Activated gamma-delta T cell treated with Interleukin-2 at 50 U/mL for 16 hours (primary cell): ENCODE measurements at places on chromosomes 1 and 21.
A peak's percentile ranks its signal among the peaks of the same experiment; 100 is the strongest.

- no peak for DNase-seq
Measured at GRCh38 chr1:56526571-56527174, 52.7 kb downstream of the PLPP3 start.

DNA sequence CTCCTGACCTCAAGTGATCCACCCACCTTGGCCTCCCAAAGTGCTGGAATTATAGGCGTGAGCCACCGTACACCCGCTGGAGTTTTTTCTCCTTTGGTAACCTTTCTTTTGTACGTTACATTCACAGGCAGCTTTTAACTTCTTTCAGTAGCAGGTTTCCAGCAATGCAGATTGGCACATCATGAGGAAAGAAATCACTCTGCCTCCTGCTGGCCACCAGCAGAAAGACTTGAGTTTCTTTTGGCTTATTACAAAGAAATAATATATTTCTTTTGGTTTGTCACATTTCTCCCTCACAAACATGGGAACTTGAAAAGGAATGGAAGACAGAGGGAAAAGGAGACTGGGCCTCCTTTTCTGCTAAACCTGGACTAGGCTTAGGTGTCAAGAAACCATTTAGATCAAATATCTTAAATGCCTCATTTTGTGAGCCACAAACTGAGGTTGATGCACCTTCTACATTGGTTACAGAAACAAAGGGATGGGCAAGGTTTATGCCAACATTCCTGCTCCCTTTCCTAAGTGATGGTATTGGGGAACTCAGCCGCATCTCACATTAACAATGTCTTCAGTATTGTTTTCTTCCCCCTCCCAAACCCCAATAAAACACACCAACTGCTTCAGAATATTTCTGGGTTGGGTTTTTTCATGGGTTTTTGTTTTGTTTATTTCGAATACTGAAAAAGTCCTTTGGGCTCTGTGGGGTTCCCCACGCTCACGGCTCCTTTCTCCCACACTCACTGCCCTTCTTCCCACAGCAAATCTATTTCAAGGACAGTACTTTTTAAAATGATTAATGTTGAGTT is 7.7 kb downstream of the ENSA start:
- peak; percentile 57 for DNase-seq

- no peak for DNase-seq
Measured at GRCh38 chr21:46093668-46094400, 4.1 kb upstream of the COL6A2 start.

GRCh38 chr1:21198929-21199328 is 22.2 kb upstream of the EIF4G3 start:
- DNase-seq, result no peak

DNA sequence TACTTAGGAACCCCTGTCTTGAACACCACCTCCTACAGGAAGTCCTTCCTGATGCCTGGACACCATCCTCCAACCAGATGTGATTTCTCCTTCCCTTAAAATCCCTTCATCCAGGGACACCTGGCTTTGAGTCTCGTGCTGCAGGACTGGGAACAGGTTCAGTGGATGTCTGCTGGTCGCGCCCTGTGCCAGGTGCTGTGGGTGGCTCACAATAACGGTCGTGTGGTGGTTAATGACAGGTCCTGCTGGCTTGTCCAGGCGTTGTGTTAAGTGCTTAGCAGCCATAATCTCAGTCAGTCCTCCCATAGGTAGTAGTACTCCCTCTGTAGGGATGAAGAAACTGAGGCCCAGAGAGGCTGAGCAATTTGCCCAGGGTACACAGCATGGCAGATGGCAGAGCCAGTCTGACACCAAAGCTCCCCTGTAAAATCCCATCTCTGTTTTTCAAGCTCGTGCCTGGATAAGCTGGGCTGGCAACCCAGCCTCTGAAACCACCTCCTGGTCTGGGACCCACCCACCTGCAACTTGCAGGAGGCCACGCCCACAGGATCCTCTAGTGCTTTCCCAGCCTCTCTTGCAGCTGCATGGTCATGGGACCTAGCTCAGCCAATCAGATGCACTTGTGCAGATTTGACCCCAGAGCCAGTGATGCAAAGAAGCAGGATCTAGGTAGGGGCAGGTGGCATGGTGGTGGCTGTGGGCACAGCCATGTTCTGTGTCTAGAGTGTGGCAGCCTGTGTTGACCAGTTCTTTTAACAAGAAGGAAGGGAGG is 106.0 kb upstream of the IFFO2 start:
- no peak for DNase-seq

DNA sequence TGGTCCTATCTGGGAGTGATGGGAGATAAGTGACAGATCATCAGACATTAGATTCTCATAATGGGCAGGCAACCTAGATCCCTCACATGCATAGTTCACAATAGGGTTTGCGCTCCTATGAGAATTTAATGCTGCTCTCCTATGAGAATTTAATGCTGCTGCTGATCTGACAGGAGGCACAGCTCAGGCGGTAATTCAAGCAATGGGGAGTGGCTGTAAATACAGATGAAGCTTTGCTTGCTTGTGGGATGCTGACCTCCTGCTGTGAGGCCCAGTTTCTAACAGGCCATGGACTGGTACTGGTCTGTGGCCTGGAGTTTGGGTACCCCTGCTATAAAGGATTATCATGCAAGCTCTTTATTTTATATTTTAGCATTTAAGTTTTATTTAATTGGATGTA is 72.0 kb downstream of the ZMYM4 start:
- DNase-seq, result no peak

- no peak for DNase-seq
Measured at GRCh38 chr1:23449958-23450357, 25.4 kb upstream of the TCEA3 start.

DNA sequence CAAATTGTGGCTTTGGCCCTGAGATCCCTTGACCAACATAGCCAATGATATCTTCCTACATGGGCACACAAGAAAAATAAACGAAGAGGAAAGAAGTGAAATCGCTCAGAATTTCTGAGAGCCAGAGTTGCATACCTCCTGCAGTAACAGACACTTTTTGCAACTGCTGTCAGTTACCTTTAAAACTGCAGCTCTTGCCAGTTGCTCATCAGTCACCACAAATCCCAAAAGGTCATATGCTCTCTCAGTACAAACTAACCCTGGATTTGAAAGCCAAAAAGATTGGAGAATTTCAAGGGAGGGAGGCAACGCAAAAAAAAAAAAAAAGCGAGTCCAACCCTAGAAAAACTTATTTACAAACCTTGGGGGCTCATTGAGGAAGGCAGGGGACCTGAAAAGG is 47.2 kb upstream of the DNAH14 start:
- no peak for DNase-seq

GRCh38 chr1:23930270-23930669 is 17.1 kb upstream of the CNR2 start:
- DNase-seq, result no peak

DNA sequence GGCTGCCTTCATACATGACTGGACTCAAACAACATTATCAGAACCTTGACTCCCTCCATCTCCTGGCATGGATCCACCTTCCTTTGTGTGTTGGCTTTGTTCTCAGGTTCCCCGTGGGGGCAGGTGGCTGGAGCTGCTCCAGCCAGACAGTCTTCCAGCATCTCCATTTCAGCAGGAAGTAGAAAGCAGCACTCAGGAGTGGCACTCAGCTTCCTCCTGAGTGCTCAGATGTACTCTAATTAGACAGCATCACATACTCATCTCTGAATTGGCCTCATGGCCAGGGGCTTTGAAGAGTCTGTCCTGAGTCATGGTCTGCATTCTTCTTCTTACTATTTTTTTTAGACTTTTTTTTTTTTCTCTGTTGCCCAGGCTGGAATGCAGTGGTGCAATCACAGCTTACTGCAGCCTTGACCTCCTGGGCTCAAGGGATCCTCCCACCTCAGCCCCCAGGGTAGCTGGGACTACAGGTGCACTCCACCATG is 27.9 kb downstream of the OVAAL start:
- DNase-seq, result no peak

GRCh38 chr1:44594871-44595735 is 79.2 kb downstream of the TMEM53 start:
- peak; percentile 78 for DNase-seq

GRCh38 chr1:245488346-245489129 is 333.8 kb downstream of the KIF26B start:
- no peak for DNase-seq

GRCh38 chr1:15722836-15723532 is 13.1 kb upstream of the SLC25A34 start:
- DNase-seq, result no peak

GRCh38 chr1:167856711-167857418 is 57.1 kb downstream of the ADCY10 start:
- DNase-seq, result no peak

DNA sequence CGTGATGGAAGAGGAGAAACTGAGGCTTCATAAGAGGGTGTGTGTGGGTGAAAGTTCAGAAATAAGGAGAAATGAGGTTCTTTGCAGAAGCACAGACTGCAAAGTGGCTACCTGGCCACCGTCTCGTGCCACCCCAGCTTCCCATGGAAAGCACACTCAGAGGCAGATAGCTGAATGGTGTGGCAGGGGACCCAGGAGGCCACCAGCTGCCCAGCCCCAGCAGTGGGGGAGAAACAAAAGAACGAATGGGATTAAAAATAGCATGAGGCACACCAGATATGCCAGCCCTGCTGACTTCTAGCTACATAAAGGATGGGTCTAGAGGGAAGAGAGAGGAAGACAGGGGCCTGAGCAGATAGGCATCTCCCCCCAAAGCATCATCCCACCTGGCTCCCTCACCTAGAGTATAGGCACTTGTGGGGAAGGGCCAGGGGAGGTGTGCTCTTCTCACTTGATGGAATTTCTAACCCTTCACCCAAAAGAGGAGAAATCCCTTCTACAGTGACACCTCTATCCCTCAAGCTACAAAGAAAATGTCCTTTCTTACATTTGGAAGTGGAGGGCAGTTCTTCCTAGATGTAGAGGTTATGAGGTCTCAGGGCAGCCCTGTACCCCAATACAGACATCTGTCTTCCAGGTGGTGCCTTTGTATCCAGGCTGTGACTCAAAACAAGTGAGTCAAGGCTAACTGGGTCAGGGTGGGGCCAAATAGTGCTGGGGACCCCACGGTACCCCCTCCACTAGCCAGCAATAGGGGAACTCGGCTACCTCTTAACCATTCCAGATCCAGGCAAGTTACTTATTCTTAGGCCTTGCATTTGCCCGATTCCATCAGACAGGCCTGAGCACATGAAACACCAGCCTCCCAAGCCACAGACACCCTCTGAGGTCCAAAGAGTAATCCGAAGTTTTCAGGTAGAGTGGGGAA is 3.5 kb downstream of the HDGF start:
- no peak for DNase-seq

GRCh38 chr1:214377886-214378285 is 96.9 kb downstream of the SMYD2 start:
- no peak for DNase-seq

DNA sequence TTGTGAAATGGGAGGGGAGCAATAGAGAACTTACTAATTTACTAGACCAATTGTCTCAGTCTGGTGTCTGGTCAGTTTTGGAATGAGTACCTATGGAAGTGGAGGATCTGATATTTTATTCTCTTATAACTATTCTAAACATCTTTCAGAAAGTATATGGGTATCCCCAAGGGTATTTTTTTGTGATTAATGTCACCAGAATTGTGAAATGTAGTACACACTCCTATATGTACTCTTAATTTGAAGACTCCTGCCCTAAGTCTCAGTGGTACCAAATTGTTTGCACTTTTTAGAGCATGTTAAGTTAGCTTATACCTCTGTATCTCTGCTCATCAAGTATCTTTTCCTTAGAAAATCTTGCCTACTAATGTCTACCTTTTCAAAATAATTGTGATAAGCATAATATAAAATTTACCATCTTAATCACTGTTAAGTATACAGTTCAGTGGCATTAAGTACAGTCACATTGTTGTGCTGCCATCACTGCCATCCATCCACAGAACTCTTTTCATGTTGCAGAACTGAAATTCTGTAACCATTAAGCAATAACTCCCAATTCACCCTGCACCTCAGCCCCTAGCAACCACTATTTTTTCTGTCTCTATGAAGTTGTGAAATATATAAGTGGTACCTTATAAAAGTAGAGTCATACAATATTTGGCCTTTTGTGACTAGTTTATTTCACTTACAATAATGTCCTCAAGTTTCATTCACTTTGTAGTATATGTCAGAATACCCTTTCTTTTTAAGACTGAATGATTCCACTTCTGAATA is 40.5 kb downstream of the SLC30A7 start:
- DNase-seq, result no peak

DNA sequence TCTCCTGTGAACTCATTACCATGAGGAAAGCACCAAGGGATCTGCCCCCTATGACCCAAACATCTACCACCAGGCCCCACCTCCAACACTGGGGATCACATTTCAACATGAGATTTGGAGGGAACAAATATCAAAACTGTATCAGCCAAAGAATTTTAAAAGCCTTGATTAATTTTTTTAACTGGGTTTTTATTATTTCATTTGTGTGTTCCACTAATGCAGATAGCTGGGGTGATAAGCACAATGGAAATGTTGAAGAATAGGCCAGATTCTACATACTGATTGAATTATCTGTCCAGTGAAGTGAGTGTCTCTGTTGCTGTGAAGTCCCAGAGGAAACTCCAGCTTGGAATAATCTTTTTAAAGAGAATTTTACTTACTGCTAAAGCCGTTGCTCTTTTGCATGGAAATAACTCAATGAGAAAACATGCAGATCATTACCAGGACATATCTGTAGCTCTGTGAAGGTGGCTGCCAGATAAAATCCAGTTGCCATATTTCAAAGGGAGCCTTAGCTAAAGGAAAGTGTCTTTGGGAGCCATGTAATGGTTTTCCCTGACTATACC is 44.4 kb upstream of the DHCR24 start:
- no peak for DNase-seq

DNA sequence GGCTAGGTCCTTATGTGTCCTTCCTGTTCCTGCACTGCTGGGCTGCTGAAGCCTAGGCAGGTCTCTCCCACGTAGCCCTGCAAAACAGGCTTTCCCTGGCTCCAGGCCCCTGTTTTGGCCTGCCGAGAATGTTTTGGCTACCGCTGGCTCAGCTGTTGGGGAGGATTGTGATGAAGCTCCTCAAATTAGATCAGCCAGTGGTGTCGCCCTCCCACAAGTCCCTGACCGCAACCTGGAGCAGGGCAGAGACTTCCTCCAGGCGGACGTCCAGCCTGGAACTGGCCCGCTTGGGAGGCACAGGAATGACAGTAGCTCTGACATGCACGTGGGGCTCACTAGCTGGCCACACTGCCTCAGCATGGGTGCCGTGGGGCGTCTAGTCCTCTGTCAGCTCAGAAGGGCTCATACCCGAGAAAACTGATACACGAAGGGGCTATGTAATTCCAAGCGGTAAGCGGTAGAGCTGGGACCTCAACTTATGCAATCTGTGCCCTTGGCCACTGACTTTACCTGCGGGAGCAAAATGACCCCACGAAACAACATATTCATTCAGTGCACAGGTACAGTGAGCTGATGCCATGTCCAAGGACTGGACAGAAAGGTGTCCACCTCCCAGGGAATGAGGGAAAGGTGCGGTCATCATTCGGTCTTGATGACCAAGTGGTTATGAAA is 26.6 kb downstream of the DHRS3 start:
- DNase-seq, result no peak

- DNase-seq, result no peak
Measured at GRCh38 chr1:6850537-6850936, 65.3 kb downstream of the CAMTA1 start.

DNA sequence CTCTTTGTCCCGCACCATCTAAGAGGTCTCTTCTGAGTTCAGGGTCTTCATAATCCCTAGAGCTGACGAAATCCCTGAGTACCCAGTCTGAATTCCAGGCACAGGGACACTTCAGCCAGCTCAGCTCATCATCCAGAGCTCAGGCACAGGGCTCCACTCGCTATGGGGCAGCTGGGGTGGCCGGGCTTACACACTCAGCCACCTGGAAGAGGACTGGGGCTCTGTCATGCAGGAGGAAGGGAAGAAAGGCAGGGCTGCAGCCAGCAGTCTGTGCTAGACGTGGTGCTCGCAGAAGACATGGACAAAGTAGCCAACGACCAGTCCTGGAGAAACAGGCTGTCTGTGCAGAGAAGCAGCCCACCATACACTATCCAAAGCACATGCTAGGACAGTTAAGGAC is 88.5 kb downstream of the POFUT2 start:
- DNase-seq, result no peak
